Activated CD4-positive, alpha-beta memory T cell treated with anti-CD3 and anti-CD28 coated beads, Interleukin-2, amount 10 ng/mL, durations not matched to agents 7 days and 5 days (primary cell): ENCODE measurements at places on chromosomes 1 and 21.

GRCh38 chr1:20216574-20216973 is 30.3 kb upstream of the PLA2G2C start:
- peak; percentile 19 for DNase-seq

DNA sequence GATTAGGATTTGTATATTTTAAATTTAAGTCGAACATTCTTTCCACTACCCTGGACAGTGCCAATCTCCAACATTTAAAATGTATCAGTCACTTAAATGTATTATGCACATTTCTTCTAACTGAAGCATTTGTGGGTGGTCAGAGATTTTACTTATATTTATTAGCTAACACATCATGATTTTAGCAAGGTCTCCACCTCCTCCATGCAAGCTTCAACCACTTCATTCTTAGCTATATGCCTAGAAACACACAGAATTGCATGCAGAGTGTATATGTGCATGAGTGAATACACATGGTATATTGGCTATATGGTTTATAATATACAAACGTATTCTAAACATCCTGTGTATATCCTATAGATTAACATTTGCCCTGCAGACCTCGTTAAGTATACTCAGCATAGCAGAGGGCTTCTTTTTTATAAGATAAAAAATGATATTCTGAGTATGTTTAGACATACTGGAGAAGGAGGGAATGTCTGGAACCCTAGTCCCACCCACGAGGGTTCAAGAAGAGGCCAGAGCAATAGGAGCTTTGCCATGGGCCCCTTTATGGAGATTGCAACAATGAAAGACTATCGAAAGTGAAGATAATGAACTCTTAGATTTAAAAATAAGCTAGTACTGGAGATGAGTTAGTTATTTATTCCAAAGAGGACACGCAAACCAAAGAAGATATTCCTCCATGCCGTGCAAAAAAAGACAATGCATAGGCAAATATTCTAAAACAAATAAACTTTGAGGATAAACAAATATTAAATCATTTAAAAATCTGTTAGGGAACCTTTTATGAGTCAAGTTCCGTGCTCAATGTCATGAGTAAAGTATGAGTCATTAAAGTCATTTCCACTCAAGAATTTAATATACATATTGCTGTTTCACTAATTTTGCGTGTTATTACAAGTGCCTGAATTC is 480.4 kb downstream of the SIPA1L2 start:
- no peak for DNase-seq

GRCh38 chr21:33212159-33212851 is 17.4 kb upstream of the IFNAR2 start:
- no peak for DNase-seq

- no peak for DNase-seq
Observed at GRCh38 chr1:183318433-183318832, 99.7 kb downstream of the NMNAT2 start.

DNA sequence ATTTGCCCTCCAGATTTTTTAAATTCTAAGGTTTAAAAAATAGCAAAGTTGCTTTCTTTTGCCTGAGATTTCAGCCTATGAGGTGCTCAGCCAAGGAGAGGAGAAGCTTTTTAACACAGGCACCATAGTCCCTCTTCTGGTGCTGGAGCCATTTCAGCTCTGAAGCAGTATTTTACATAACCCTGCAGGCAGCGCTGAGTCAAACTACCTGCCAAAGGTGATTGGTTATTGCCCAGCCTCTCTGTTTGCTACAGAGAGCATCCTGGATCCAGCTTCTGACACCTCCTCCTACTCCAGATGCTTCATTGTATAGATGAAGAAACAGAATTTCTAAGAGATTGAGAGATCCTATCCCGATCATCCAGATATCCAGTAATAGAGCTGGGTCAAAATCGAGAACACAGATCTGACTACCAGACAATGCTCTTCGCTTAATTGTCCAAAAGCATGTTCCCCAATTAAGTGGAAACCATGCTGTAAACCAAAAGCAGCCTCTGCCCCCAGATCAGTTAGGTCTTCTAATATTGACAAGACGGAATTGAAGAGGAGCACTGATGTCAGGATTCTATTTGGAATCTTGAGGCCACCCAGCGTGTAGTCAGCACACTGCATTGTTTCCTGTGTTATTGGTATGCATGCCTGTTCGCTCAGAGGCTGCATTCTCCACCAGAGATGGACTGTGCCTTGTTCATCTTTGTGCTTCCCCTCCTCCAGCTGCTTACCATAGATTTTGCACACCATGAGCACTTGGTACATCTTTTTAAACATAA is 22.1 kb downstream of the RGS8 start:
- no peak for DNase-seq

- DNase-seq = no peak
Observed at GRCh38 chr1:157310401-157310800, 172.2 kb upstream of the ETV3 start.

DNA sequence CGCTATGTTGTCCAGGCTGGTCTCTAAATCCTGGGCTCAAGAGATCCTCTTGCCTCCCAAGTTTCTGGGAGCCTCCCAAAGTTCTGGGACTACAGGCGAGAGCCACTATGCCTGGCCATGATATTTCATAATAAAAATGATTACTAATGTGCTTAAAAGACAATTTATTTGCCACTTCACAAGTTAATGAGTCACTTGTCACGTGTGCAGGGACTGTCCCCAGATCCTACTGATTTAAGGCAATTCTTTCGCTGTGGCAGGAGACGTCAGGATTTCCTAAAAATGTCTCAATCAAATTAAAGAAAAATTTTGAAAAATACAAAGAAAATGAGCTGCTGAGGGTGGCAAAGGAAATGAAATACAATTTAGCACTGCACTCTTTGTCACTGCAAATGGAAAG is 43.5 kb downstream of the B3GALNT2 start:
- DNase-seq = no peak

GRCh38 chr21:35226968-35227744 is 178.1 kb upstream of the RUNX1 start:
- peak; percentile 70 for DNase-seq

- no peak for DNase-seq
Observed at GRCh38 chr1:54807756-54808155, 6.6 kb upstream of the TTC22 start.

GRCh38 chr1:206581571-206581981 is 30.7 kb downstream of the EIF2D start:
- peak; percentile 56 for DNase-seq
